ENCODE measurements at places on chromosomes 3 and 15. TPM values are rescaled to one million over a fixed set of nuclear protein-coding genes. Genes with fewer than 3 reads are reported as not detected.

Gene MYL3
- not detected for total RNA-seq

Gene CYP19A1
- not detected for total RNA-seq

Gene GPR160
- 7.4 TPM for total RNA-seq

DNA sequence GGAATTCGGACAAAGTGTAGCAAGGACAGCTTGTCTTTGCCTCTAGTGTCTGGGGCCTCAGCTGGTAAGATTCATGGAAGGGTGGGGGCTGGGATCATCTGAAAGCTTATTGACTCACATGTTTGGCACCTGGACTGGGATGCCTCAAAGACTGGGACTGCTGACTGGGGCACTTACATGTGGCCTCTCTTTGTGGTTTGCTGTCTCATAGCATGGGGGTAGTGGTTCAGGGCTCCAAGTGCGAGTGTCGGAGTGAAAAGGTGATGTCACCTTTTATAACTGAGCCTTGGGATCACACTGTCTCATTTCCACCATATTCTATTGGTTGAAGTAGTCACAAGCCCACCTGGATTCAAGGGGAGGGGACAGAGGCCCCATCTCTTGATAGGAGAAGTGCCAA, 6.8 kb downstream of the MFSD1 start:
- DNase-seq = no peak

DNA sequence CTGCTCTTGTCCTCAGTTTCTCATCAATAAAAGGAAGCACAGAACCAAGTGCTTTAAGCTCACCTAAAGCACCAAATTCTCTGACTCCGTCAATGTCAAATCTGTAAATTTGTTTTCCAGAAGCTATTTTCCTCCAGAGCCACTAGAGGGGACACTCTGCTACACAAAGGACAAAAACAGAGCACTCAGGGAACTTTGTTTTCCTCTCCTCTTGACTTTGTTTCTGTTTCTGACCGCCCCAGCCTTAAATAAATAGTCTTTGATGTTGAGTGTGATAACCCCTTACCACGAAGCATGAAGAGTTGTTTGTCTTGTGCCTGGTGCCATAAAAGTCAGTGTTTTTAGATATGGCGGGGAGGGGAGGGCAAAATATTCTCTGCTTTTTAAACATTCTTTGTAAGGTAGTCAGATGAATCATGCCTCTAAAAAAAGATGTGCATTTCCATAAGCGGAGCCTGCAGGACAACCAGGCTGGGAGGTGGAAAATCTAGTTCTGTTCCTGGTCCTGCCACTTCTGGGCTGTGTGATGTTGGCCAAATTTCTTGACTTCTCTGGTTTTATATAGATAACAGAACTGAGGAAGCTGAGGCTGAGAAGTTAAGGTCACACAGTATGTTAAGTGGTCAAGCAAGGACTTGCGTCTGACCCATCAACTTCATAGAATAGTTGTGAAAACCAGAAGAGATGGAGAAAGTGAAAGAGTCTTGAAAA, 7.3 kb upstream of the ZBTB38 start:
- DNase-seq = peak; percentile 42

DNA sequence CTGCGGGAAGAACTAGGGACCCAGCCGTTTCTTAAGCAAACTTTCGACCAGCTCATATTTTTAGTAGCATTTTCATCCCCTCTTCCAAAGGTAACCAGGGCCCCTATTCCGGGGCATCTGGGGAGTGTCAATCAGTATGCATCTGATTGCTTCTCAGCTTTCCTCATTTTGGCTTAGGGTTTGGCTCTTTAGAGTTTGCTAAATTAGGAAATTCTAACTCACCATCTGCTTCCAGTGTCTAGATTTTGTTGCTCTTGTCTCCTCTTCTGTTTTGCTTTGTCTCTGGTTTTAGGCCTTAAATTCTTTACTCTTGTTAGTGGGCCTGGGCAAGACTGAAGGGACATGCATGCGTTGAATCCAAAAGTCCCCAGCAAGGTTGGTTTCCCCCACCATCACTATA, 9.6 kb upstream of the ABTB1 start:
- DNase-seq = no peak

- DNase-seq = no peak
Measured at GRCh38 chr3:123678108-123678511, 93.3 kb upstream of the HACD2 start.

GRCh38 chr3:37125195-37126073, 48.9 kb downstream of the LRRFIP2 start:
- no peak for DNase-seq

GRCh38 chr15:96891046-96891445, 560.5 kb downstream of the NR2F2 start:
- DNase-seq = no peak

DNA sequence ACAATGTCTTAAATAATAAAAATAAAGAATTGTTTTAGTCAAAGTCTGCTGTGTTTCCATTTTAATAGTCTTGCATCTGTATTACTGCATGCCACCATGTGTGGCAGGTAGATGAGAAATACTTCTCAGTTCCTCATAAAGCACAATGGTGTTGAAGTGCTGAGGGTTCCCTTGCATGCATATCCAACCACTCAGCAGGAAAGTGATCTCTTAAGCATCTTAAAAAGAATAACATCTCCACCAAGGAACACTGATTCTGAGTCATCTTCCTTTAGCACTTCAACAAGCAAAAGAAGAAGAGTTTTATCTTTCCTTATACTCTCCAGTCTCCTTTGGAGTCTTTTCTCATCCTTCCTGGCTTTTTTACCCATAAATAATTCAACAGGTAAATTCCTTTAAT, 602.0 kb downstream of the TBL1XR1 start:
- DNase-seq = no peak

Measured in activated CD8-positive, alpha-beta T cell treated with anti-CD3 and anti-CD28 coated beads, Interleukin-2, amount 10 ng/mL, durations not matched to agents 7 days and 5 days (primary cell).